Spleen (tissue), 13 donors: ENCODE measurements at places on chromosomes 5 and 9.

DNA sequence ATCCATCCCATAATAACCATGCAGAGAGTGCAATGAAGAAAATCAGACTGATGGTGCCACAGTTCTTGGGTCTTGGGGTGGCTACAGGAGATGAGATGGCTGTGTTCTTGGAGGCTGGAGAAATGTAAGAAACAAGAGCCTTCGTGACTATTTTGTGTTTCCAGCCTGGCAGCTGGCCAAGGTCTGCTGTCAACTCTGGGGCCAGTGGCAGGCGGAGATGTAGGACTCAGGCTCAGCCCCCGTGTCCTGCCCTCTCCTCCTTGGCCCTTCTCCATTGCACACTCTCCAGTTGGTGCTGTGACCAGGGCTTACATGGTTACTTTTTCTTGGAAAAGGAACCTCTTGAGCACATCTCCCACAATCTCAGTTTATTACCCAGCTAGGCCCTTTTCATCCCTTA lies 235.4 kb downstream of the DMRT2 start:
- DNase-seq = no peak

DNA sequence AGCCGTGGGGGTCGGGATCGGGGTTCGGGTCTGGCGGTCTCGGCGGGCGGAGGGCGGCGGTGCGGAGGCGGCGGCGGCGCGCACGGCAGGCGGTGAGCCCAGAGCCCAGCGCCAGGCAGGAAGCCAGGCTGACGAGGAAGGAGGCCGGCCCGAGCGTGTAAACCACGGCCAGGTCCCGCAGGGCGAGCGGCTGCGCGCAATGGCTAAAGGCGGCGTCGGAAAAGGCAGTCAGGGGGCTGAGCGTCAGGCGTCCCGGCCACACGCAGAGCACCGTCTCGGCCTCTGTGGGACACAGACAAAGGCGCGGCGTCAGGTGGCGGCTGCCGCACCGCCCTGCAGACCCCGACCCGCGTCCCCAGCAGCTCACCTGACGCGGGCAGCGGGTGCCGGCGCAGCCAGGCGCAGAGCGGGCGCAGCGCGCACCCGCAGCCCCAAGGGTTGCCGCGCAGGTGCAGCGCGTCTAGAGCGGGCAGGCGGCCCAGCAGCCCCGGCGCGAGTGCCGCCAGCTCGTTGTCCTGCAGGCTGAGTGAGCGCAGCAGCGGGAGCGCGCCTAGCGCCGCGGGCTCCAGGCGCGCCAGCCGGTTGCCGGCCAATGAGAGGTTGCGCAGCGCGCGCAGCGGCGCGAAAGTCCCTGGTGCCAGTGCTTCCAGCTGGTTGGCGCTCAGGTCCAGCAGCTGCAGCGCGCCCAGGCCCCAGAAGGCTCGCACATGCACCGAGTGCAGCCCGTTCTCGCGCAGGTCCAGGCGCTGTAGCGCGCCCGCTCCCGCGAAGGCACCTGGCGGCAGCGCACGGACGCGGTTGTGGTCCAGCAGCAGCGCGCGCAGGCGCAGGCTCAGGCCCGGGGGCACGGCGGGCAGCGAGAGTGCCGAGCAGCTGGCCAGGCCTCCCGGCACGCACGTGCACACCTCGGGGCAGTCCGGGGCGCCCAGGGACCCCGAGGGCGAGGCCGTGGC lies 671 bp downstream of the LRRC26 start:
- DNase-seq = no peak

DNA sequence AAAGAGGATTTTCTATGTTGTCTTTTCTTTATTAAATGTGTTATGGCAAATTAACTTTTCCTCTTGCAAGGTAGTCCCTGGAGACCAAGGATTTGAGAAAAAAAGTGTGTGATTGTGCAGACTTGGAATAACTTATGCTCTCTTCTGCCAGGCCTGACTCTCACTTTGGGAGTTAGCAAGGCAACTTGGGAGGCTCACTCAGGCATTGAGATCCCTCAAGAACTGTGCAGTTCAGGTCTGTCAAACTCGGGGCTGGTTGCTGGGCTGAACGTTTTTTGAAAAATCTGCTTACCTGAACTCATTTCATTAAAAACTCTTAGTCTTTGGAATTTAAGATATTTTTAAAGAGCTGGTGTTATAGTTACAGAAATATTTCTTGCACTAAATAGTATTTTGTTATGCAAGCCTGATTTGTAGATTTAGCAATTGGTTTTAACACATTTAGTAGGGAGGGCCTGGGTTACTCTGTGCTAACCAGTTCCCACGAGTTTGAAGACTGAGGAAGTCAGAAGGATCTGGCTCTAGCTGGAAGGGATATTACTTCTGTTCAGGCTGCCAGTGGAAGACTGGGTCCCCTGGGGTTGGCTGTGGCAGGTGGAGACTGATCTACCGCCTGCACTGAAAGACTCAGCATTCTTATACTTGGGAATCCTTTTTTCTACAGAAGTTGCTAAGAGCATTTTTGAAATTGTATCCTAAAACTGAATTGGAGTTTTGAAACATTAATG lies 150.4 kb upstream of the PCSK5 start:
- no peak for DNase-seq

DNA sequence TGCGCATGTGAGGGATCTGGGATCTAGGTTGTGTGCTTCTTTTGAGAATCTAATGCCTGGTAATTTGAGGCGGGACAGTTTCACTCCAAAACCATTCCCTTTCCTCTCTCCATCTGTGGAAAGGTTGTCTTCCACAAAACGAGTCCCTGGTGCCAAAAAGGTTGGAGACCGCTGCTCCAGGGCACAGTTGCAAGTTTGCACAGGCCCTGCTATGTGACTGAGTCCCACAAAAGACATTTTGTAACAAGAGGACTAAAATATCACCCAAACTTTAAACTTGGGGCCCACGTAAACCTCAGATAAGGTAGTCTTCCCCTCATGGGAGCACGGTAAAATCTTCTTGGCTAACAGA lies 5.8 kb upstream of the ZNF367 start:
- no peak for DNase-seq
